ENCODE measurements at places on chromosomes 6 and 20. TPM values are rescaled to one million over a fixed set of nuclear protein-coding genes. Genes with fewer than 3 reads are reported as not detected.

DNA sequence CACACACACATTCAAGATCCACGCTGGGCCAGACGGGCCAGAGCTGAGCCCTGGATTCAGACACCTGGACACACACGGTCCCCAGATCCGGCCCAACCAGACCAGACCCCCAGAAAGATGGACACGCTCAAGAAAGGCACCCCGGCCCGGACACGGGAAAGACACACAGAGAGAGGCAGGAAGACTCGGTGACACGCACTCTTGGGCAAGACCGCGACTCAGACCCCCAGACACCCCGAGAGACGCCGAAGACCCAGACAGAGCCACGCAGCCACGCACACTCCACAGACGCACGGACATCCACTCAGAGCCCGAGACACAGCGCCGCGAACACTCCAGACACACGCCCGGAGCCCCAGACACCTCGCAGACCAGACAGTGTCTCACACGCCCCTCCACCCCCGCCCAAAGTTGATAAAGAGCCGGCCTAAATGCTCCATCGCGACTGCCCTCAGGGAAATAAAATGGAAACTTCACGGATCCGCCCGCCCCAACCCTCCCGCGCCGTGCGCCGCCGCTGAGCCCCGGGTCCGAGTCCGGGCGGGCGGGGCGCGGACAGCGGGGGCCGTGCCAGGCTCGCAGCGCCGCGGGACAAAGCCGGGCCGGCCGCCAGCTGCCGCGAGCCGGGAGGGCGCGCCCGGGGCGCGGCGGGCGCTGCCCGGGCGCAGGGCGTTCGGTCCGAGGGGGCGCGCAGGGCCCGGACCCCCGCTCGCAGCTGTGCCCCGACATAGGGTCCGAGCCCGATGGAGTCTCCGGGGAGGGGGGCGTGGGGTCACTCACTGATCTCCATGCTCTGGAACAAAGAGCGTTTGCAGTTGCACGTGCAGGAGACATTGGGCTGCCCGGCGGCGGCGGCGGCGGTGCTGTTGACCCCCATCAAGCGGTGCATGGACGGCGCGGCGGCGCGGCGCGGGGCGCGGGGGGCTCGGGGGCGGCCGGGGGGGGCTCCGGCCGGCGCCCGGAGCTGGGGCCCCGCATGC lies 831 bp downstream of the PMEPA1 start:
- H3K27ac ChIP-seq, result no peak overlapping the region
- no peaks in the 10 kb centered on the region for H3K4me1 ChIP-seq
- DNase-seq, result peak; percentile 30
- H3K4me3 ChIP-seq, result no peak overlapping the region
- no peaks in the 10 kb centered on the region for H3K36me3 ChIP-seq

GRCh38 chr6:131792091-131792496 lies 15.7 kb upstream of the ENPP1 start:
- no peaks in the 10 kb centered on the region for H3K4me1 ChIP-seq
- H3K27me3 ChIP-seq, result peaks cover 5% of the 10 kb centered on the region
- no peak overlapping the region for H3K27ac ChIP-seq
- no peak for DNase-seq

- peaks cover 16% of the 10 kb centered on the region for H3K27me3 ChIP-seq
- DNase-seq, result no peak
- no peak overlapping the region for H3K4me3 ChIP-seq
- H3K4me1 ChIP-seq, result peaks cover 10% of the 10 kb centered on the region
- no peaks in the 10 kb centered on the region for H3K36me3 ChIP-seq
Measured at GRCh38 chr6:85449388-85449817, 480 bp upstream of the NT5E start.

Gene MATN4
- total RNA-seq, result 0.13 TPM

Gene ME1
- total RNA-seq, result 10.4 TPM

Measured in K562 (cell line).